Peyer's patch (tissue), 4 donors: ENCODE measurements at places on chromosomes 2 and 18. TPM values are rescaled to one million over a fixed set of nuclear protein-coding genes. Genes with fewer than 3 reads are reported as not detected.

DNA sequence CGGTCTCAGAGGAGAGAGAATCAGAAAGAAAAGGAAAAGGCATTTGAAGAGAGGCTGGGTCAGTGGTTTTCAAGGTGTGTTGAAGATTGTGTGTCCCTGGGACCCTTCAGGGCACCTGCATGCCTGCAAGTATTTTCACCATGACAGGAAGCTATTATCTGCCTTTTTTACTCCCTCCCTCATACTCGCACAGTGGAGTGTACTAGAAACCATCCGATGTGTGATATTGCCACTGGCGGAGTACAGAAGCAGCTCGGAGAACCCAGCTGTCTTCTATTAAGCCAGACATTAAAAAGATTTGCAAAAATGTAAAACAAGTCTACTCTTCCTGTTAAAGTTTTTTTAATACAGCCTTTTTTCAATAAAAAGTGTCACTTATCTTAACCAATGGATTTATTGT, 33.7 kb upstream of the RFX8 start:
- DNase-seq: no peak

- no peak for DNase-seq
Observed at GRCh38 chr2:237306083-237306786, 107.7 kb downstream of the COL6A3 start.

SCG2 gene
- 3.2 TPM for total RNA-seq

DNA sequence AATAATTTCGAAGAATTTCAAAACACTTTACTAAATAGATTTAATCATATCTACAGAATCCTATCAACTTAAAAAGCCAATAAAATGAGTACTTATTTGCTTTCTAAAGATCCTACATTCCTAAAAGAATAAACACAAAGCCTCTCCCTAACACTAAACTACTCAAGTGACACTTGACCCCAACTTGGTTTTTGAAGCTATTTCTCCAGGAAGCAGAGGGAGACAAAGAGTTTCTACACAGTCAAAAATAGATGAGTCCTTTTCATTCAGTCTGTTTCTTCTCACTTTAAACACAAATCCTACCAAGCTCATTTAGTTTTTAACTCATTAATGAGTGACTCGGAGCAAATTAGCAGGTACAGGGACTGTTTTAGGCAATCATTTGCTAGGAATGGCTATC, 2.1 kb downstream of the ATL2 start:
- no peak for DNase-seq

DNA sequence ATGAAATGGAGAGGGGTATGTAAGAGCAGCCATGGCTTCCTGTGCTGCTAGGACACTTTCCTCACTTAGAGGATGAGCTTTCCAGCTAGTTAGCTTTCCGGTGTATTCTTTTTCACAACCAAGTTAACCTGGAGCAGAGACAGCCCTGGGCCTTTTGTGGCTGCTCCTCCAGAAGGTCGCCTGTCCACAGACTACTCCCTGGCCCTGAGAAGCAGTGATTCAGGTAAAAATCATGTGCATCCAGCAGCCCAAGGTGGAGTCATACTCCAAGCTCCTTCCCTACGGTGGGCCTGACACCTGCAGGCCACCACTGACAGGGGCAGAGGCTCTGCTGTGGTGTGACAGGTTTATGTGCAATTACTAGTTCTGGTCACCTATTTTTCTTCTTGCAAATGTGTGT, 187.2 kb downstream of the ANKRD30B start:
- no peak for DNase-seq

- no peak for DNase-seq
Observed at GRCh38 chr2:181430406-181431118, 26.6 kb upstream of the ITGA4 start.

AQP12B gene
- not detected for total RNA-seq

DNAH6 gene
- 1.1 TPM for total RNA-seq

DNA sequence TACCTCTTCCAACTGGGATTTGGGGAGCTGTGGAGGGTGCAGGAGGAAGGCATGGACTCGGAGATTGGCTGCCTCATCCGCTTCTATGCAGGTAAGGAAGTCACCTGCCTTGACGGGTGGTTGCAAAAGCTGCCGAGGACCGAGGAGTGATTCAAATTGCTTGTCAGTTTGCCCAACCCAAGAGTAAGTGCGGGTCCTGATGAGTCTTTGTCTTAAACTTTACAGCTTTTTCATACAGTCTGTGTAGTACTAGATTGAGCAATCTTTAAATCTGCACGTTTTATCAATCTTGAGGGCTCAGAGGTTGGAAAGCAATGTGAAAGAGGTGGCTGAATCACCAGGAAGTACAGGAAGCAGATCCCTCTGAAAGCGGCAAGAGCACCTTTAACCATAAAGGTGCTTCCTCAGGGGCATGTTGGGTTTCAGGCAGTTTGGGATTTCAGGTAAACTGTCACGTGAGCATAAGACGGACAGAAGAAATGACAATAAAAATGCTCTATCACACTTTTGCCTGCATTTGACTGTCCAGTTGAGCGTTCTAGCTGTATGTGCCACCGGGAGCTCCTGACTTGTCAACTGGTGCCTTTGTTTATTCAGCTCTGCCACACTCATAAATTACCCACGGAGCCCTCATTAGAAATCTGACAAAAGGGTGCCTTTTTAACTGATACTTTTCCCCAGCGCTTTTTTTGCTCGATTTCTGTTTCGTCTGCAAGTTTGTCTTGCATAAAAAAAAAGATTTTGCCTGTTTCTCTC, 2.0 kb downstream of the PHLPP1 start:
- DNase-seq: peak; percentile 38

- no peak for DNase-seq
Observed at GRCh38 chr2:148614322-148615049, 30.1 kb upstream of the EPC2 start.

DNA sequence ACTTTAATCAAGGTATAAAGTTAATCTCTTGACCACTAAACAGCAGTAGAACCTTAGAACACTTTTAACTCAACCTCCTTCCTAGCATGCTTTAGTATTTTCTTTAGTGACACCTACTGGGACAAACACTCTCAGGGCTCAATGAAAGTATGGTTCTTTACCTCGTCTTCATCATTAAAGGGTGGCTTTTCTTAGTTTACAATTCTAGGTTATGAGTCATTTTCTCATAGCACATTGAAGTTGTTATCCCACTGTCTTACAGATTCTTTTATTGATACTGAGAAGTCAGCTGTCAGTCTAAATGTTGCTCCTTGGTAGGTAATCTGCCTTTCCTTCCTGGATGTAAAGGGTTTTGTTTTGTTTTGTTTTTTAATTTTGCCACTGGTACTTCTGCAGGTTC, 38.0 kb downstream of the SIGLEC15 start:
- DNase-seq: no peak

GRCh38 chr2:240322231-240322955, 113.1 kb upstream of the GPC1 start:
- no peak for DNase-seq

DNA sequence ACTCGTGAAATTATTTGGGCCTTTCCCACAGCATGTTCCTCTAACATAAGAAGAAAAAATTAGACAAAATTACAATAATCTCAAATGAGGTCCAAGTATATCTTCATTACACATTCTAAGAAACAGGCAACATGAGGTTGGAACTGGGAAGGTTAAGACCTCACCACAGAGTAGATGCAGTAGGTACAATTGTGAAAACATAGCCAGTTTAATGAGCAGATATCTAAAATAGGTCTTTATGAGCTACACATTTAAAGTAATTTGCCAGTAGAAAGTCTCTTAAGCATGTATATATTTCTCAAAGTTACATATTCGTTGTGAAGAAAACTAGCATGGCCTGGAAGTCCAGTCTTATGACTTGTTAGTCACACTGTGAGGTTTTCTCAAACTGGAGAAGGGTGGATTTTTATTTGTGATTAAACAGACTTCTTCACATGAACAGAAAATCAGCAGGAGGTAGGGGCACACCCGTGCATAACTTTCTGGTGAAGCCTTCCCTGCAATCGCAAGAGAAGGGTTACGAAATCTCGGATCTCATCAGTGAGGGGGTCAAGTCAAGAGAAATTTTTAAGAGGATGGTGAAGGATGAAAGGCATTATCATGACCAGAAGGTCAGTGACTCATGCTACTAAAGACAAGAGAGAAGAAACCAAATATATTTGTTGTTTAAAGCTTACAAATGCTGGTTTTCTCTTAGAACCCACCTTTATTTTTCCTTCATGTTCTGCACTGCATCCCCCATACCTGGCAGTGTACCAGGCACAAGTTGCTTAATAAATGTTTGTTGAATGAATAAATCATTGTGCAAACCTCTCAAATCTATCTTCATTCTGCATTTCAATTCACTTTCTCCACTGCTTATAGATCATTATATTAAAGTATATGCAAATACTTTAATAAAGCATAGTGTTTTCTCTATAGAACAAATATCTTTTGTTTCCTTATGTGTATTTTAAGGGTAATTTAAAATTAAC, 5.1 kb upstream of the RAB27B start:
- no peak for DNase-seq

DNA sequence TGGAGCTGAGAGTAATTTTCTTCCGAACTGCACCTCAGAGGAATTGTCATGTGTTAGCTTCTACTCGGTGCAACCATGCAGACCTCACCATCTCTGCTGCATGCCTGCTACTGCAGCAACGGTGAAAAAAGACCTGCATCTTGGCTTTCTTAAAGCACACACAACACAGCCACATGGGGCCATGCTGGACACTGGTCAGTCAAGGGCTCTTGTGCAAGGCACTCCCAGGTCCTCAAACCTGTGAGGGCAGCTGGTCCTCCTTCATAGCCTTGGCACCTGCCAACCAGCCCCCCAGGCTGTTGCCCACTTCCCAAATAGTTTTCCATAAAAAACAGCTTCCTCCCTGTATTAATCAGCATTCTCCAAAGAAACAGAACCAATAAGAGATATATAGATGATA, 113.5 kb upstream of the TEX51 start:
- DNase-seq: no peak

GRCh38 chr2:241041589-241042158, 43.3 kb downstream of the SNED1 start:
- DNase-seq: no peak

TMEM163 gene
- total RNA-seq: 1.7 TPM

PLEKHB2 gene
- 107 TPM for total RNA-seq

GRCh38 chr2:25032094-25032493, 9.8 kb upstream of the EFR3B start:
- no peak for DNase-seq

DNA sequence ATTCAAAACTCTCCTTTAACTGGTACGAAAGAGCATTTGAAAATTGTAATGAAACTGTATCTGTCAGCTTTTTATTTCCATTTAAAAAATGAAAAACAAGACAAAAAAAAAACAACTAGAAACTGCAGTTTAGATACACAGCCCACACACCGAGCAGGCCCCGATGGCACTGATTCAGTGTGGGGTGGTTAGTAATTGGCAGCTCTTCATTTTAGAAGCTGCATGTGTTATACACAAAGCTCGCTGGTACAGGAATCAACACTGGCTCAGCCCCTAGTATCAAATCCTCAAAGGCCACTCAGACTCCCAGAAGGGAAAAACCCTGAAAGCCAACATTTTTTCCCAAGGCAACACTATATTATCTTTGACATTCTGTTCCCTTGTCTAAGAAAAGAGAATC, 30.5 kb upstream of the RMDN2 start:
- no peak for DNase-seq

- no peak for DNase-seq
Observed at GRCh38 chr2:139940686-139941085, 1160.5 kb upstream of the NXPH2 start.

KCNG2 gene
- 3.8 TPM for total RNA-seq

DNA sequence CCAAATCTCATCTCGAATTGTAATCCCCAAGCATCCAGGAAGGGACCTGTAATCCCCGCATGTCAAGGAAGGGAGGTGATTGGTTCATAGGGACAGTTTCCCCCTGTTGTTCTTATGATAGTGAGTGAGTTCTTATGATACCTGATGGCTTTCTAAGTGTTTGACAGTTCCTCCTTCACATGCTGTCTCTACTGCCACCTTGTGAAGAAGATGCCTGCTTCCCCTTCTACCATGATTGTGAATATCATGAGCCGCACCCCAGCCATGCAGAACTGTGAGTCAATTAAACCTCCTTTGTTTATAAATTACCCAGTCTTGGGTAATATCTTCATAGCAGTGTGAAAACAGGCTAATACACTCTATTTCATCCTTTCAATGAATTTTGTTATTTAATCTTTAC, 446.7 kb downstream of the RNF144A start:
- DNase-seq: no peak

SP140L gene
- total RNA-seq: 53.6 TPM

DNA sequence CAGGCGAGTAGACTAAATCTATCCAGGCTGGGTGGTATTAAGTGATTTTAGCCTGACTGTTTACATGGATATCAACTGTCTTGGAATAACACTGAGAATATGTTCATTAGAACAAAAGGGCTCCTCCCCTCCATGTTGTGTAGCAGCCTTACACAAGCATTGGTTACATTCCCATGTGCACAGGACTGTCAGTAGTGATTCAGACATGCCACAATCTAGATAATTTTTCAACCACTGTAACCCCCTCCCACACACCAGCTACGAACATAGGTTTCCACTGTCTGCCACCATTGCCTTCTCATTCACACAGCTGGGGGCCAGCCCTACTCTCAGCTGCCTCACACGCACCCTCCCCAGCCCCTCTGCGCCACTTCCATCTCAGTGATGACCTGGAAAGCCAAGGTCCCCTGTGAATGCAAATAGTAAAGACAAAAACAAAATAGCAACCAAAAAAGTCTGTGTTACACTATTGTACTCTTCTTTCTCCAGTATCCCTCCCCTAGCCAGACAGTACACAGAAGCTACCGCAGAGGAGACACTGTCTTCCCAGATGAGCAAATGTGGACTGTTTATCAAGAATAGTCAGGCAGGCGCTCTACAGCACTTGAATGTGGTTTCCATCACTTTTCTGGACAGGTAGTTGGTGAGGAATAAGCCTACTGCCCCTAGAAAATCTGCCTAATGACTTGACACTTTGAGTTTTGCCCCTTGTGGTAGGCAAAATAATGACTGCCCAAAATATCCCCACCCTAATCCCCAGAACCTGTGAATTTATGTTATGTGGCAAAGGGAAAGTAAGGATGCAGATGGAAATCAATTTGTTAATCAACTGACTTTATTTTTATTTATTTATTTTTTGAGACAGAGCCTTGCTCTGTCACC, 27.9 kb upstream of the TYMS start:
- no peak for DNase-seq

- DNase-seq: no peak
Observed at GRCh38 chr2:147002256-147002655, 842.6 kb upstream of the ACVR2A start.

DNA sequence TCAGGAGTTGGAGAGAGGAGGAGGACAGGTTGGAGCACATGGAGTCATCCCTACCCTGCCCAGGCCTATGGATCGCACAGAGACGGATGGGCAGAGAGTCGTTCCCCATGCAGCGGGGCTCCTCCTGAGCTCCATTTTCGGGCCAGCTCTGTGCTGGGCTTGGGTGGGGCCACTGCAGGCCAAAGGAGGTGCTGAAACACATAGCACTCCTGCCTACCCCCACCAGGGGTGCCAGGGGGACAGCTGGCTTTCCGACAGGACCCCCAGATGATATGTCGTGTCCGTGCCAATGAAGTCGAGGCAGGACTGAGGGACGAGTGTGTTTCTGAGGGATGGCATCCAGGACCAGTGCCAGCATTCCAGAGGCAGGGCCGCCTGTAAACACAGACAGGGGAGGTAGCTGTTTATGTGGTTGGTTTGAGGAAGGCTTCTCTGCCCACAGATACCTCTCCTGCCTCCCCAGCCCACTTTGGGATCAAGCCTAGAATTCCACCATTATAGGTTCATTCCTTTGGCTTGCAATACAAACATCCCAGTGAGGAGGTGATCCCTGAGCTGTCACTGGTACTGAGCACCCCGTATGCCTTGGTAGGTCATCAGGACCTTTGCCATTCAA, 116.6 kb downstream of the GLI2 start:
- no peak for DNase-seq

TIA1 gene
- total RNA-seq: 188 TPM
